ENCODE measurements at places on chromosomes 12 and 14.

- peak; percentile 14 for DNase-seq
Measured at GRCh38 chr14:77260631-77261030, 10.4 kb downstream of the NGB start.

- no peak for DNase-seq
Measured at GRCh38 chr12:27468241-27468640, 21.7 kb downstream of the SMCO2 start.

DNA sequence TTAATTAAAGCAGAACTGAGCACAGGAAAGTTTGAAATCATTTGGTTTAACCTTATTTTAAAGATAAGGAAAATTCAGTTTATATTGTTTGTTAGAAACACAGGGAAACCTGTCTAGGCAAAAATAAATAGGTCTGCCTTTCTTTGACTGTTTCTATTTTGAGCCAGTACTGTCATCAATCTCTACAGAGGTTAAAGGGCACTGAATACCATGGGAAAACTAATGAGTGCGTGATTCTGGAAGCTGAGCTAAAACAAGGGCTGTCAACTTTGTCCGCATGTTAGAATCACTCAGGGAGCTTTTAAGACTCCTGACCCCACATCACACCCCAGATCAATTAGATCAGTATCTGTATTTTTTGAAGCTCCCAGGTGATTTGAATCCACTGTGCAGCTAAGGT, 38.8 kb downstream of the NOPCHAP1 start:
- DNase-seq, result no peak

DNA sequence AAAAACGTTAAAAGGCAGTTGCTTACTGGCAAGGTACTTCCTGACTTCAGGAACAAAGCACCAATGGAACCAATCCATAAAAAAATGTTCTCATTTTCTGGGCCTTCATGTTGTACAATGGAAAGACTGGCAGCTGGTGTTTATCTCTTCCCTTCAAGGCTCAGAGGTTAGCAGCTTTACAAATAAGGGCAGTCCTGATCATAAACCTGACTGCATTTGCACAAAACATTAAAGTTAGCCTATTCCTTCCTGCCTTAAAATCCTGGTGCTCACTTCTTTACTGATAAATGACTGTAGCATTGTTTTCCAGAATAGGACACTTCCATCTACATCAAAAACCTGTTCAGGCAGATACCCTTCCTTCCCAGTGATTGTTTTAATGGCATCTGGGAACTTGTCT, 19.2 kb downstream of the IL26 start:
- no peak for DNase-seq

DNA sequence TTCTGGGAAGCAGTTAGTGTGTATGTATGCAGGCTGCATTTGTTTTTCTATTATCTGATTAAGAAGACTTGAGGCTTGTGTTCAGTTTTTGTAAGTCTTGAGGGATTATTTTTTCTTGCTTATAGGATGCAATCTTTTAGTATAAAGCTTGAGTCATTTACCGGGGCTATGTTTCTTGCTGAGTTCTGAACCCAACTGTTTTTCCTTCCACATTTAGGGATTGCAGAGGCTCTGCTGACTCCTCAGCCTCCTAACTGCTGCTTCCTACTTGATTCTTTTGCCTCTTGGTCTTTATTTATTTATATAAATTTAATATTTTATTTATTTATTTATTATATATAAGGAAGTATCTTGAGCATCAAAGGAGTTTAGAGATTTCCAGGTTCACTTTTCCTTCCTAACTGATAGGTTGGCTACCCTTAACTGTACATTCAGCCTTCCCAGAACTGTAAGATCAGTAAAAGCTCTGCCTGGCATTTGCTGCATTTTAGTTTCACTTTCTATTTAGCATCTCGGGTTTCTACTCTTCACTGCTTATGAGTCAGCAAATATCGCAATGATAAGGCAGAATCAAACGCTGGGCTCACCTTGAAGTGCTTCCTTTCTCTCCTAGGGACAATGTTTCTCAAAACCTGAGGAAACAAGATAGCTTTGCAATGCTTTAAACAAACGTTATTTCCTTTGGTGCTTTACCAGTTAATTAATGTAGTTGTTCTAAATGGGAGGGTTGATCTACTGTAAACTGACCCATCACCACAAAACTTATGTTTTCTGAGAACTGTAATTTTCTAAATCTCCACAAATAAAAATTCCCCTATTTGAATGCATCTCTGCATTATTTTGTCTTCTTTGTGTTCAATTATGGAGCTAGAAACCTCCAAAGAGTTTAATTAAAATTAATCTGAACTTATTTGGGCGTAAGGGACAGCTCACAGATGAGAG, 1183.7 kb upstream of the TMEM132C start:
- peak; percentile 65 for DNase-seq

- no peak for DNase-seq
Measured at GRCh38 chr12:2291182-2291832, 238.5 kb downstream of the CACNA1C start.

- DNase-seq, result no peak
Measured at GRCh38 chr12:81570234-81570633, 188.9 kb downstream of the PPFIA2 start.

DNA sequence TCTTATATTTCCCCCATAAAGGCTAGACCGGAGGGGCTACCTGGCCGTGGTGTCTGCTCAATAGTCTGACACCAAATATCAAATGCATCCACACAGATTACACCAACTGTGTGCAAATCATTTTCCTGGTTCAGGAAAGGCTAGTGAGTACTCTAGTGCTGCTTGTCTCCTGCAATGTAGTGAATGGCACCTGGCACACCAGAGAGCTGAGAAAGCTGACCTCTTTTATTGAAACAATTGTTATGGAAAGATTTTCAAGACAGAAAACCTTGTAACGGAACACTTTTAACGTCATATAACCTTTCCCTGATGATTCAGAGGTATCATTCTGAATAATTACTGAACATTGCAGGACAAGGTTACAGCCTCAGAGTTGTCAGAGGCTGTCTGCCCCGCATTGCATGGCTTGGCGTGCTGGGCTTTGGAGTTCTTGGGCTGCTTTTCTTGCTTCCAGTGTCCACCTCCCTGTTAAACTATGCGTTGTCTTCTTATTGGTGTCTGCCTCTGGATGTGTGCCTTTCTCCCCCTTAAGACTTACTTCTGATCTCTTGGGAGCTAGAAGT, 40.7 kb upstream of the HDAC7 start:
- no peak for DNase-seq

DNA sequence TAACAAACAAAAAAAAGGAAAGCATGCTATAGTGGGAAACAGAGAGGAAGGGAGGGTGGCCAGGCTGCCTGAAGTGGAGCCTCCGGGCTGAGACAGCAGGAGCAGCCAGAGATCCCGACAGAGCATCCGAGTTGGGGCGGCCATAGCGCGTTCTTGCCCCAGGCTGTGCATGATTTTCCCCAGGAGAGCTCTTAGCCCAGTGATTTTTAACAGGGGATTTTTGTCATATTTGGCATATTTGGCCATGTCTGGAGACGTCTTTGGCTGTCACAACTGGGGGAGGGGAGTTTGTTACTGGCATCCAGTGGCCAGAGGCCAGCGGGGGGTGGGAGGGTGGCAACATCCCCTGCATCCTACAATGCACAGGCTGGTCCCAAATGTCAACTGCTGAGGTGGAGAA, 23.6 kb downstream of the BDKRB1 start:
- no peak for DNase-seq

DNA sequence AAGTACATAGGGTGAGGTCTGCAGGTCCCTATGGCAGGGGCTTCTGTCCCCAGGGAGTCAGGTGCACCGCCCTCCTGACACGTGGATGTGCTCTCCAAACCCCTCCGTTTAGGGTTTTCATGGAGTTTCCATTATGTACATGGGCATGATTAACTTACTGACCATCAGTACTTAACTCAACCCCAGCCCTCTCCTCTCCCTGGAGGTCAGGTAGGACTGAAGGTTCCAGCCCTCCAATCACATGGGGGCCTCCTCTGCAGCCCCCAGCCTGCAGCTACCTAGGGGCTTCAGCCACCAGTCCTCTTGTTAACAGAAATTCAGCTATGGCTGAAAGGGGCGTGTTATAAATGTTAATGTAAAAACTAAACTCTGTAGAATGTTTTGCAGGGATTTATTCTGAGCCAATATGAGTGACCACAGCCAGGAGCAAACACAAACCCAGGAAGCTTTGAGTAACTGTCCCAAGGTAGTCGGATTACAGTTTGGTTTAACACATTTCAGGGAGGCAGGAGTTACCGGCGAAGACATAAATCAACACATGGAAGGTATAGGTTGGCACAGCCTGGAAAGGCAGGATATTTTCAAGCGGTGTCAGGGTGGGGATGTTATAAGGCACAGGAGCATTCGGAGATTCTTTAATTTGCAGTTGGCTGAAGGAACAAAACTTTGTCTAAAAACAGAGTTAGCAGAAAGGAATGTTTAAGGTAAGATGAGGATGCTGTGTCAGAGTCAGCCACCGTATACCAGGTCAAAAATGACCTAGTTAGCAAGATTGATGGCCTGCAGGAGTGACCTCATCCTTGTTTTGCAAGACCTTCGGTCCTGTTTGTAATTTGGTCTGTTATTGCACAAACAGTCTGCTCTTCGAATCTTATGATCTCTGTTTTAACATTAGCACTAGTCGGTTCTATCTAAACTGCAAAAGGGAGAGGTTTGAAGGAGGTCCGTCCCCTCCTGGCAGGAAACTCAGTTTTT, 75.2 kb downstream of the TNFAIP2 start:
- no peak for DNase-seq

- DNase-seq, result no peak
Measured at GRCh38 chr14:87152693-87153092, 840.3 kb downstream of the GALC start.

DNA sequence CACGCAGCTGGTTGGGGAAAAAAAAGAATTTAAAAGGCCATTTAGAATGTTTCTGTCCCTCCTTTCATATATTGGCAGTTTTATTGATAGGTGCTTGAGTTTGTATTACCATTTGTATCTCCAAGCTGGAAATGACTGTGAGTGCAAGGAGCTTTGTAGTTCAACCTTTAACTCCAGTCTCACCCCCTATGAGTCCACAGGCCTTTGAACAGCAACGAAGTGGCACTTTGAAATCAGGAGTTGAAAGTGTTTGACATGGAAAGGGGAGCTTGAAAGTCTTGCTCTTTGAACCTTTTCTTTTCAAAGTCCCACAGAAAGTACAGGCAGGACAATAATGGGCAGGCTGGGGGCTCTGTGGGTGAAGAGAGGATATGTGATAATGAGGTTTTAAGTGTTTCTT, 480.3 kb downstream of the RERGL start:
- DNase-seq, result no peak

DNA sequence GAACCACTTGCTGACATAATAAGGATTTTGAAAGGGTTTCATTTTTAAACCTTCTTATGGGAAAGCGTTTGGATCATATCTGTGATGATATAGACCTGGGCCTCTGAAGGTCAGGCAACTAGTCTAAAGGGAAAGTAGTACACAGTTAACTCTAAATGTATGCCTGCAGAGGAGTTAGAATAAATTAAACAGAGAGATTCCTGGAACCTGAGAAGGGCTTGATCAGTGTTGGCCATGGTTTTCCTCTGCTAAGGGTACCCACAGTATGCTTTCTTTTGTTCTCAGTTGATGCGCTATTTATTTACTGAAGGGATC, 14.4 kb upstream of the POLR3B start:
- no peak for DNase-seq

- DNase-seq, result no peak
Measured at GRCh38 chr14:76705214-76705613, 56.1 kb upstream of the VASH1 start.

- no peak for DNase-seq
Measured at GRCh38 chr14:71022939-71023338, 115.7 kb downstream of the PCNX1 start.

DNA sequence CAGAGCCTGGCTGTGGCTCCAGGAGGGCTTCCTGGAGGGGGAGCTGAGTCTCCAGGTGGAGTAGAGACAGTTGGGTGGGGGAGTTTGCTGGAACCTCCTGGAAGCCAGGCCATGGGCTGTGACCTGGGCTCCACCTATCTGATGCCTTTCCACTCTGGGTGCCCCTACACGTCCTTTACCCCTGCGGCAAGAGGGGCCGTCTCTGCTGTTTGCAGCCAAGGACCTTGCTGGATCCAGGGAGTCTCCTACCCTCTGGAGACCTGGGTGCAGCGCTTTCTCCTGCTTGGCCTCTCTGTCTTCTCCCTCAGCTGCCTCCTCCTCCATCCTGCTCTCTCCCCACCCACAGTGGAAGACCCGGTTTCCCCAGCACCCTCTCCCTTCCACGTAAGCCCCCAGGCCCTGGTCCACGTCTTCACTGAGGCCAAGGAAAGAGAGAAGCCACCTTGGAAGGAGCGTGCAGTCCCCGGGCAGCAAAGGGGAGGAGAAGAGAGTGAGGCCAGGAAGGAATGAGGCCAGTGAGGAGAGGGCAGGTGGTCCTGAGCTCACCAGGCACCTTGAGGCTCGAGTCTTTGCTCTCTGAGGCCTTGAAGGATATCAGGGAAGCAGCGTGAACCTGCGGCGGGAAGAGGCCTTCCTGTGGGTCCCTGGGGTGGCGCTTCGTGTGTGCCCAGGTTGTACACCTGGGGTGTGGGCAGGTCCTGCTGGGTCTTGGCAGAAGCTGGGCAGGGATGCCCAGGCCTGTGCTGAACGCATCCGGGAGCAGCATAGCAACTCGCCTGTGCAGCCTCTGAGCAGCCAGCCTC, 294.3 kb upstream of the RTL1 start:
- DNase-seq, result no peak

GRCh38 chr14:53006931-53007562, 56.2 kb upstream of the FERMT2 start:
- no peak for DNase-seq

GRCh38 chr12:93006471-93007208, 77.5 kb upstream of the EEA1 start:
- DNase-seq, result no peak

- DNase-seq, result no peak
Measured at GRCh38 chr12:119024356-119024755, 43.0 kb downstream of the SRRM4 start.

DNA sequence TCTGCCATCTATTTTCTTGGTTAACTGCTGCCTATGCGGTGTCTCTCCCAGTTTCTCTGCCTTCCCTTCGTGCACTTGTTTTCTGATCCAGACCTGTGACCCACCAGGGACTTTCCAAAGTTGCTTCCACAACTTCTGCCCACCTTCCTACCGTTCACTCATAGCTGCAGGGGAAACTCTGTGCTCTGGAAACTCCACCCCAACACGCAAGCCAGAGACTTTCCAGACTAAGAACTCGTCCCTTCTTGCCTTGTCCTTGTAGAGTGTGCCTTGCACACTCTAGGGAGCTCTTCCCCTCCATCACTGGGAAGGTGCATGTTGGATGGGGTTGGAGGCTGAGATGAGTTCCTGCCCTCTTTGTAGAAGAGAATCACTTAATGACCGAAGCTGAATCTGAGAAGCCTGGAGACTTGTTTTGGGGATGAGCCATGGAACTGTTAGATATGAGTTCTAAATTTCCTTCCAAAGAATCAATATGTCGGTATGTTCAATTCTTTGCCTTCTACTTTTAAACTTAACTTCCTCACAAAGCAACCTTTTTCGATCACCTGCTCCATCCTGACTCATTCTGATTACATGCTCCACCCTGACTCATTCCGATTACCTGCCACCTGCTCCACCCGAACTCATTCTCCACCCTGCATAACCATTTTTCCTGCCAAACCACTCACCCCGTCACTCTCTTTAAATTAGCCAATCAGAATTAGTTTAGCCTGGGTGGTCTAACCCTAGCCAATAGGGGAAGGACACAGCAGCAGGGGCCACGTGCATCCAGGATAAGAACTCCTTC, 82.1 kb upstream of the CAPRIN2 start:
- DNase-seq, result no peak

Measured in right lung (tissue), 10 donors.